ENCODE measurements at places on chromosomes 5 and 9.
A peak's percentile ranks its signal among the peaks of the same experiment; 100 is the strongest.

DNA sequence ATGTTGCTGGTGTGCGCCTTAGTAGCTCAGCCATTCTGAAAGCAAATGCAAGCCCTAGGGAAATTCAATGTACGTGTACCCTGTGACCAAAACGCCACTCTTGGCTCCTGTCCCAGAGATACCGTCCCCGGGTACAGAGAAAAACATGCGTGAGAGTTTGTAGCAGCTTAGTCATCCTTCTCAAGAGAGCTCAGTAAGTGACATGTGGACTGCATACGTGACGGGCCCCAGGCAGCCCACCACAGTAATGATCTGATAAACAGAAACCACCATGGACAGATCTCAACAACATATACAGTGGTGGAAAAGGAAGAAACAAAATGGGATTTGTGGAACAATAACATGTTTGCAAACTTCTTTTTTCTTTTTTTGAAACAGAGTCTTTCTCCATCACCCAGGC lies 45.1 kb downstream of the S1PR3 start:
- no peak for DNase-seq

DNA sequence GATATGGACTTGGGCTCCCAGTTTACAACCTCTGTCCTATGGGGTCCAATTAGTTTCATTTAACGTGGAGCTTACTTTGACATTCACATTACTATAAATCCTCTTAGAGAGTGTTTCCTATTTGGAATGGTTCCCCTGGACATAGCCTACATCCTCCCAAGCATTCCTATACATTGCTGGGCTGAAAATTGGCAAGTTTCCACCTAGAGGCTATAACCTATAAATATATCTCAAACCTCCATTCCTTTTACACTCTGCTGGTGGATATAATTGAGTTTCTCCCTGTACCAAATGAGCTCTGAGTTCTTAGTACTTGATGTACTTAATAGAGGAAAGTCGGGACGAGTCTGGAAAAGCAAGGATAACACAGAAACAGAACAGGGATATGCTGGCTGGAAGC lies 172.8 kb downstream of the ASTN2 start:
- no peak for DNase-seq

DNA sequence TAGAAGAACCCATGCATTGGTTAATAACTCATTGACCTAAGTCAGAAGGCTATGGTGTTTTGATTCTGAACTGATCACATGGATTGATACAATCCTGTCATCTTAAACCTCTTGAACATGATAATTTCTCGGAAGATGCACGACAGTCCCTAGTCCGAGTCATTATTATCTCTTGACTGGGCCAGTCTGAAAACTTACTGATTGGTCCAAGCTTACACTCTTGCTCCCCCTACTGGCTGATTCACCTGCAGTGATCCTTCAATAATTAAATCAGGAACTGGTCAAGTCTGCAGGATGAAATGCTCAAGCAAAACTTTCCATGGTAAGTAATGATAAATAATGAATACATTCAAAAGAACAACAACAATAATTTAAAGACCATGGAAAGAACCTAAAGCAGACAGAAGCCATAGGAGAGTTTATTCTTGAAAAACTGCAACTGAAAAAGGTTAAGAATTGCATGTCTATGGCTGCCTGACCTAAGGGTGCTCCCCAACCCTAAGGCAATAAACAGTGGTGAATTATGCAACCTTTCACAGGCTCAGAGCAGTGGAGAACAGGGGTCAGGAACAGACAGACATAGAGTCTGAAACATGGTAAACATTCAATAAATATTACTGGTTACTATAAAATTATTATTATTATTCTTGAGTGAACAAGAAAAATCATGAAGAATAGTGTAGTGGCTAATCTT lies 79.3 kb downstream of the BRINP1 start:
- no peak for DNase-seq

DNA sequence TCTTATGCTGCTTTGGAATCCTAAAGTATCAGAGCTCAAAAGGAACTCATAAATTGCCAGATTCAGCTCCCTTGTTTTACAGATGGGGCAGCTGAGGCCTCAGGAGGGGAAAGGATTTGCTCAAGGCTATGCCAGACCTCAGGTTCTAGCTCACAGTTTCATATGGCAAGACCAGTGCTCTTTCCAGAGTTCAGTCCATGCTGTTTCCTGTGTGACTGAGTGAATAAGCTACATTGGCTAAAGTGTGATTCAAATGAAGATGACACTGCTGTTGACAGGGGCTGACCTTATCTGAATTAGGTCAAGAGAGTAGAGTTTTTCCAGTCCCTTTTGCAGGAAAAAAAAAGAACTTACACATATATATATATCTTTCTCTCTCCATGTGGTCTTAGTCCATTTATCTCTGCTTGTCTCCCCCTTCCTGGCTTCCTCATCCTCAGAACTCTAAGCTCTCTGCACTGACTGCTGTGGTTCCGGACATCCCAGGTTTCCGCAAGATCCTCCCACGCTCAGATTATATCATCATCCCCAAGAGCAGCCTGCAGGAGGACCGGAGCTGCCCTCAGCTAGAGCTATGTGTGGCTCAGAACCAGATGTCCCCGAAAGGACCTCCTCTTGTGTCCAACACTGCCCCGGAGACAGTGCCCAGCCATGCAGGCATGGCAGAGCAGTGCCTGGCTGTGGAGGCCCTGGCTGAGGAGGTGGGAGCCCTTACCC lies 9.3 kb downstream of the HMGXB3 start:
- no peak for DNase-seq

DNA sequence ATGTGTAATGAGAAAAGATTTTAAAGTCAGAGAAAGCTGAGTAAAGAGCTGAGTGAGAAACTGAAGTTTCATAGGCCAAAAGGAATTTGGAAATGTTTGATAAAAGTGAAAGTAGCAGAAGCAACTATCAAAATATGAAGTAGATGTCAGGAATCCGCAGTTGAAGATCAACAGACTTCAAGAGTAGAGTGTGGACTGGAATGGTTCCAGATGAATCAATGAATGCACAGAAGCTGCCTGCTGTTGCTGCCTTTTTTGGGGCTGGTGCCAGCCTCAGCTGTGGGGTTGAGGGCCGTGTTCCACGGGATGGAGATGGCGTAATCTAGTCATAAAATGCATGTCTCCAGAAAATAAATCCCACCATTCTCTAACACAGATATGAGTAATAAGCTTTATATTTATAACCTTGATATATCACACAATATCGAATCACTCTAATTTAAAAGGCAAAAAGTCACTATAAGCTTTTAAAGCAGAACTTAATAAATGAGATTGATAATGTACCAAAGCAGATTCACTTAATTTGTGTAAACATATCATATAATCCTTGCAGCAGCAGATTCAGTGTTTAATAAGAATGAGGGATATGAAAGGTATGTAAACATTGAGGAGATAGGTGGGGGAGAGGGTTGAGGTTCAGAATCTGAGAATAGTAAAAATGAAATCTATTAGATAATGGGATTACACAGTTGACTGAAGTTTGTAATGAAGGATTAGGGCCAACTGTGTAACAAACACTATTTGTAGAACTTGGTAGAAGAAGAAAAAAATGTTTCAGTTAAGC lies 652.3 kb upstream of the FTMT start:
- no peak for DNase-seq

DNA sequence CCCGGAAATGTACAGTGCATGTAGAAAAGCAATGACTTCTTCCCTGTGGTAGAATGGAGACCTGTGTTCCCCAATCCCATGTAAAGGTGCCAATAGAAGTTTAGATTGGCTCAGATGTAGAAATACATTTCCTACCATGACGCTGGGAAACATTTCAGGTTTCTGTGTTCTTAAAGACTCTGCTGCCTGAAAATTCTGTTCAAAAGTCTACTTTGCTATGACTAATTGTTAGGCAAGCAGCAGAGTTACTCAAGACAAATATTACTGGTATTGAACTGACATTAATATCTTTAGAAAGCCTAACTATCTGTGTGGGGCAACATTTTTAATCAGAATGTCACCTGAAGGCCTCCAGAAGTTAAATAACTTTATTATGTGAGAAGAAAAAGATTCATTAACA lies 75.5 kb upstream of the ELL2 start:
- no peak for DNase-seq

GRCh38 chr5:107700481-107700880 lies 29.7 kb upstream of the EFNA5 start:
- DNase-seq = no peak

DNA sequence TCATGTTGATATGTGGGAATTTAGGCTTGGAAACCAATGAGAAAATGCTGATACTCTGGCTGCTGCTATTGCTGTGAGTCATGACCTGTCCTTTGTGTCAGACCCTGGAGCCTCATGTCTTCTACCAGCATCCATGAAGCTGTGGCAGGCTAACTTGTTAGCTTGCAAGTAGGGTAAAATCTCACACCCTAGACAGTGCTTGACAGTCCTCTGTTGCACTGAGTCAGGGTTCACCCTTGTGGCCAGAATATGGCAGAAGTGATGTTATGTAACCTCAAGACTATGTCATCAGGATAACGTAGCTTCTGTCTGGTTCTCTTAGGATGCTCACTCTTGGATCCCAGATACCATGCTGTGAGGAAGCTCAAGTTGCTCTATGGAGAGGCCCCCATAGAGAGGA lies 110.8 kb downstream of the LHX2 start:
- DNase-seq = no peak

GRCh38 chr5:155996123-155996522 lies 330.8 kb upstream of the SGCD start:
- DNase-seq = no peak

DNA sequence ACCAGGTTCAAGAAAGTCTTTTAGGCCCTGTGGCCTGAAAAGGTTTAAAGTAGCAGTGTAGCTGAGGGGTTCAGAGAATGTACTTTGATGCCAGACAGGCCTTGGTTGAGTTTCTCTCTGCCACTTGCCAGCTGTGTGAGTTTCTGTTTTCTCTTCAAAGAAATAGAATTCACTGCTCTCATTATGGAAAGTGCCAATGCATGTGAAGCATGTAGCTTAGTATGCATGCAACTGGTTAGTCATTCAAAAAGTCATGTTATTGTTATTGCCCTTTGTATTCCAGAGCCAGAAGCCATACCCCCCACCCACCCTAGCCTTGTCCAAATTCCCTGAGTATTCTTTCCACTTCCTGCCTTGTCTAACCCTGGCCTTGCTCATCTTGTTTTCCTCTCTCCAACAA lies 101.7 kb downstream of the ADRB2 start:
- DNase-seq = no peak

- no peak for DNase-seq
Measured at GRCh38 chr9:73133921-73134407, 17.7 kb upstream of the ANXA1 start.

- no peak for DNase-seq
Measured at GRCh38 chr5:91362935-91363334, 20.2 kb downstream of the ARRDC3 start.

DNA sequence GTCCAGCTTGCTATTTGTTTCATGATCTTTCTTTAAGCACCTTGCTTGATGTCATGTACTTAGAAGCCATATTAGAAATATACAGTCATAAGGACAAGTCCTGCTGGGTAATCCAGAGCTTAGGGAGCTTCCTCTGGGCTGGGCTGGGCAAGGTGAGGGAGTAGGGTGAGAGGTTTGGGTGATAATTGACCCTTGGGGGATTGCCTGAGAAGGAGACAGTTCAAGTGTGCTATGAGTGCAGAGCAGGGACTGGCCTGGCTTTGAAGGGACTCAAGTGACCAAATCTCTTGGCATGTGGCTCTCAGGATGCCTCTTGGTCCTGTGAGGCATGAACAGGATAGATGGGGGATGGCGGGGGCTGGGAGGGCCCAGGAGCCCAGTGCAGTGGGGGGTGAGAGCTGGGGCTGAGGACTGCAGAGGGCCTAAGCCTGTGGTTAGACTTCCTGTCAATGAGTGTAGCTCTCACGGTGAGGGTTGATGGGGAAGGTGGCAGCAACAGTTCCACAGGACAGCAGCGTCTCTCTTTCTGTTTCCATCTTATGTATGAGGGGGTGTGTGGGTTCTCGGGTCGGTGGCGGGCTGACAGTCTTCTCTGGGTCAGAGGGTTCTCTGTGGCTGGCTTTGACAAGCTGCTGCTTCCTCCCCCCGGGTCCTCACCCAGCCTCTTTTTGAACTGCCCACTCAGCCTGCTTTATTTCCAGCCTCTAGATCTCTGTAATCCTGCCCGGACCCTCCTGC lies 53.5 kb downstream of the RGS3 start:
- DNase-seq = peak; percentile 55

DNA sequence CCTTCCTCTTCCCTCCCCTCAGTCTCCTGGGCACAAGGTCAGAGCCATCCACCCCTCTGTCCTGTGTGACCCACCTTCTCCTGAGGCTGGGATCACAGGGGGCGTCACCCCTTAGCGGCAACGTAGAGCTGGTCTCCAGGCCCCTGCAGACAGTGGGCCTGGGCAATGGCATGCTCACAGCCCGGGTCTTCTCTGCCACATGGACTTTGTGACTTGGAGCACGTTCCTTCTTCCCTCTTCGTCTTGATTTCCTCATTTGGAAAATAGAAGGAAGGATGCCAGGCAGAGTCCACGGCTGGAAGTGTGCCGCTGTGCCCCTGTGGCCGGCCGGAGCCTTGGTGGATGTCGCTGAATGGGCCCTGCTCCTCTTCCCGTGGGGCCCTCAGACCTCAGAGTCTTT lies 10.0 kb downstream of the RXRA start:
- DNase-seq = no peak

- DNase-seq = no peak
Measured at GRCh38 chr5:10632110-10632761, 68.4 kb downstream of the ANKRD33B start.

- no peak for DNase-seq
Measured at GRCh38 chr5:138725818-138726416, 27.3 kb upstream of the CTNNA1 start.

GRCh38 chr9:95749493-95749892 lies 126.0 kb upstream of the ERCC6L2 start:
- DNase-seq = no peak

DNA sequence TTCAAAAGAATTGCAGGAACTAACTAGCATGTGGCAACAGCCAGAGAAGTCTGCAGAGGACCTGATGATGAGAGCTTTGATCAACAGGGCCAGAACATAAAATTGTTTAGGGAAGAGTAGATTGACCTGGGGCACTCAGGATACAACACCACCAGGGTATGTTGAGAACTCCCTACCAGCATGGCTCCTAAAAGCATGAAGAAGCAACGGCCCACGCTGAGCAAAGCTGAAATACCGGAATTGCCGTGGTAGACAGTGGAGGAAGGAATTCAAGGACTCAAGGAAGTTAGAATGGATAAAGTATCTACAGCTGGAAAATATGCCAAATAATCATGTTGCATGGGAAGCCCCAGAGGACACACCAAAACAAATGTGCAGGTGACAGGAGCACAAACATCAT lies 31.6 kb downstream of the DROSHA start:
- no peak for DNase-seq

GRCh38 chr5:130198927-130199326 lies 294.7 kb downstream of the CHSY3 start:
- no peak for DNase-seq

DNA sequence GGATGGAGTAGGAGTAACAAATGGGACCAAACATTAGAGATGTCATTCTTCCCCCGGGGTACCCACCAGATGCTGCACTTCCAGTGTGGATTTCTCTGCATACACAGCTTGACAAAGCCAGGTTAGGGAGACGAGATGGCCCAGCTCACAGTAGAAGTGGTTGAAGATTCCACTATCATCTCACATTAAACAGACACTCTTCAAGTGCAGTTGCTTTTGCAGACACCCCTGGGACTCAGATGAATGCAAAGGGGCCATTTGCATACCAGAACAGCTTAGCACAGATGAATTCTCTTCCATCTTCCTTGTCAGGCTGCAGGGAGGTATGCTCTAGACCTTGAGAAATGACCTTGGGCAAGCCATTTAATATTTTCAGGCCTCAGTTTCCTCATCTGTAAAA lies 12.6 kb upstream of the C5orf58 start:
- no peak for DNase-seq

Measured in activated CD4-positive, alpha-beta T cell treated with anti-CD3 and anti-CD28 coated beads, Interleukin-2, amount 50 U/mL, for 4 hours (primary cell).